ENCODE measurements at places on chromosomes 6 and 20.

- no peak for DNase-seq
These were observed 21.1 kb upstream of the AIG1 start for GRCh38 chr6:143039548-143039947.

DNA sequence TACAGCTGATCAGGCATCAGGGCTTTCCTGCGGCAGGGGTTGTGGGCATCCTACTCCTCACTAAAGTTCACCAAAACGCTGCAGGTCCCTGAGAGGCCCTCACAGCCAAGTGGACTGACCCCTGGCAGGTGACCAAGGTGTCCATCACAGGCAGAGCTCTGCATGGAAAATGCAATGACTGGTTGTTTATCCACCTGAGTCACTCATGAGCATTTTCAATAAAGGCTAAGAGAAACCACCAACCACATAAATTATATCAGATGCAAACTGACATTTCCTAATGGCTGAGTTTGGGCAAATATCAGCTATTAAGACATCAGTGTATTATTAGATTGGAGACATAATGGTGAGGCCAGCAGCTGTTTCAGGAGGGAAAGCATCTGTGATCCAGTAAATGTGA lies 152.7 kb upstream of the SYNDIG1 start:
- no peak for DNase-seq

GRCh38 chr20:33654680-33655161 lies 7.4 kb upstream of the C20orf144 start:
- no peak for DNase-seq

- no peak for DNase-seq
These were observed 215.6 kb upstream of the HEY2 start for GRCh38 chr6:125533710-125534397.

DNA sequence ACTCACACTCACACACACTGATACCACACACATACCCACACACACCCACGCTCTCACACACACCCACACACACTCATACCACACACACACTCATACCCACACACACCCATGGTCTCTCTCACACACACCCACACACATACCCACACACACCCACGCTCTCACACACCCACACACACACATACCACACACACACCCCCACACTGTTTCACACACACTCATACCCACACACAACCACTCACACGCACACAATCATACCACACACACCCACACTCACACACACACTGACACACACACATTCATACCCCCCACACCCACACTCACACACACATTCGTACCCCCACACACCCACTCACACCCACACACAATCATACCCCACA lies 158.1 kb downstream of the SMOC2 start:
- DNase-seq: no peak

- DNase-seq: no peak
These were observed 27.5 kb upstream of the DACT2 start for GRCh38 chr6:168347053-168347452.

- no peak for DNase-seq
These were observed 5.6 kb upstream of the TREML4 start for GRCh38 chr6:41222513-41222912.

GRCh38 chr6:154632119-154632518 lies 101.1 kb upstream of the SCAF8 start:
- DNase-seq: no peak

DNA sequence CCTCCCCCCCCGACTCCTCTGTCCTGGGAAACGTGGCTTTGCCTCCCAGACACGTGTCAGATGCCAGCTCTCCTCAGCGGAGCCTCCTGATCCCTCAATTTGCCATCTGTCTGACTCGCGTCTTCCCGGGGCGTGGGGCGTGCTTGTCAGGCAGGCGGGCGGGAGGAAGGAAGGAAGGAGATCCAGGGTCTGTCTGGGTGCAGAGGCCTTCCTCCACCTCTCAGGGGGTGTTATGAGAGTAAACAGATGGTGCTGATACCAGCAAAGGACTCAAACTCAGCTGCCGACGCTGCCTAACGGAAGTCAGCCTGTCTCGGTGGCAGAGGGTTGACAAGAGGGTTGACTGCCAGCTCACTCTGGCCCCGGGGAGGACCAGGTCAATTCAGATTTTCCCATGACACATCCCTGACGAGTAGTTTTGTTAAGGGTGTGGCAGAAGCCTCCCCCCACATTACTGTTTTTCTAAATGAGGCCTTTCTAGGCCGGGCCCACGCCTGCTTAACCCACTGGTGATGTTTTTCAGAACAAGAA lies 17.0 kb downstream of the UQCC2 start:
- DNase-seq: peak; percentile 59

- no peak for DNase-seq
These were observed 46.3 kb downstream of the NRN1 start for GRCh38 chr6:5960456-5960855.

- DNase-seq: no peak
These were observed 9.7 kb upstream of the IBTK start for GRCh38 chr6:82257088-82257774.

DNA sequence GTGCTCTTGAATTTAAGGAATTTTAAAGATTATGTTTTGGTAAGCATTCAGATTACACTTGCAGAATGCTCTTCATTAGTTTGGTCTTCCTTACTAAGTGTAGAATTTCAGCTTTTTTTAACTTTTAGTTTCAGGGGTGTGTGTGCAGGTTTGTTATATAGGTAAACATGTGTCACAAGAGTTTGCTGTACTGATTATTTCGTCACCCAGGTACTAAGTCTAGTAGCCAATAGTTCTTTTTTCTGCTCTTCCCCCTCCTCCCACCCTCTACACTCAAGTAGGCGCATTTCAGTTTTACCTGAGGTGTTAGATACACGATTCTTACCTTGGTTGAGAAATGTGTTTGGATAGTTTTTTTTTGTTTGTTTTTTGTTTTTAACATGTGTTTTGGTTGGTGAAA lies 68.3 kb downstream of the AFG1L start:
- no peak for DNase-seq

DNA sequence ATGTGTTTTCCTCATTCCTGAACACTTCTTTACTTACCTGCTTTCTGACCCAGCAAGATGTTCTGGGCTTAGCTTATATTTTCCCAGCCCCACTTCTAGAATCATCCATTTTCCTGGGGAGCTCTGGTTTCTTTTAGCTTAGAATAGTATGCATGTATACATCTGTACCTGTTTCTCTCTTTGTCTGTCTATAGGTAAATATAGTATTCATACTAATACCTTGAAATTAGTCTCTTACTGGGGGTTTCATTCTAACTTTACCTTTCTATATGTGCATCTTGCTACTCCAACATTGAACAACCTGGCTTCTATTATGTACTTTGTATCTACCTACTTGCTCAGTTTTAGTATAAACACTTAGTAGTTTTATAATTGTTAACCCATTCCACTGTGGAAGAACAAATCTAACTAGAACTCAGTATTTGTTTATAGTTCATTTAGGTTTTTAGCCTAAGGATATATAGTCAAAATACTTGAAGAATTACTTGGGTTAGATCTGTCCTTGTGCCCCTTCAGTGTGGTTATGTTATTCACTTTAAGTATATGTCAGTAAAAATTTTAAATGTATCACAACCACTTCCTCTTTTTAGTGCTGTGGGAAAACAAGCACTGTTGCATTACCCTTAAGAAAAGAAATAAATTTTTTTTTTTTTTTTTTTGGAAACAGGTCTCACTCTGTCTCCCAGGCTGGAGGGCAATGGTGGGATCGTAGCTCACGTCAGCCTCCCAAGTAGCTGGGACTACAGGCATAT lies 54.0 kb downstream of the ASXL1 start:
- no peak for DNase-seq

DNA sequence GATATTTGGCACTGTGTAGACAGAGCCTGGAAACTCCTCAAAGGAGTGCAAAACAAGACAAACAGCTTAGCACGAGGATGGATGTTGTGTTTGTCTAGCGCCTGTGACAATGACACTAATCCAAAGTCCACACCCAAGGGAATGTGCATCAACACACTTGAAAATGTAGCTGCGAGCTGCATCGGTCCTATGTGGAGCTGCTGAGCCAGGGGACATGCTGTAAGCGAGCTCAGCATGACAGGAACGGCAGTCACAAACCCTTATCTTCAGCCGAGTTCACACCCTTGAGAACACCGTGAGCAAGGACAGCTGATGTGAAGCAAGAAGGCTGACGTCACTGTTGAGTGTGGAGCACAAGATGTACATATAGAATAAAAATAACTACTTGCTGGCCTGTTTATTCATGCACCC lies 684.3 kb downstream of the QKI start:
- DNase-seq: no peak

DNA sequence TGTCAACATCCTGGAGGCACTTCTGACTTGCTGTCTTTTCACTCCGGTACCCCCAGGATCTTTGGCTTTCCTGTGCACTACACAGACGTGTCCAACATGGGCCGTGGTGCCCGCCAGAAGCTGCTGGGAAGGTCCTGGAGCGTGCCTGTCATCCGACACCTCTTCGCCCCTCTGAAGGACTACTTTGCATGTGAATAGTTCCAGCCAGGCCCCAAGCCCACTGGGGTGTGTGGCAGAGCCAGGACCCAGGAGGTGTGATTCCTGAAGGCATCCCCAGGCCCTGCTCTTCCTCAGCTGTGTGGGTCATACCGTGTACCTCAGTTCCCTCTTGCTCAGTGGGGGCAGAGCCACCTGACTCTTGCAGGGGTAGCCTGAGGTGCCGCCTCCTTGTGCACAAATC lies 12.0 kb upstream of the MAPRE1 start:
- no peak for DNase-seq

DNA sequence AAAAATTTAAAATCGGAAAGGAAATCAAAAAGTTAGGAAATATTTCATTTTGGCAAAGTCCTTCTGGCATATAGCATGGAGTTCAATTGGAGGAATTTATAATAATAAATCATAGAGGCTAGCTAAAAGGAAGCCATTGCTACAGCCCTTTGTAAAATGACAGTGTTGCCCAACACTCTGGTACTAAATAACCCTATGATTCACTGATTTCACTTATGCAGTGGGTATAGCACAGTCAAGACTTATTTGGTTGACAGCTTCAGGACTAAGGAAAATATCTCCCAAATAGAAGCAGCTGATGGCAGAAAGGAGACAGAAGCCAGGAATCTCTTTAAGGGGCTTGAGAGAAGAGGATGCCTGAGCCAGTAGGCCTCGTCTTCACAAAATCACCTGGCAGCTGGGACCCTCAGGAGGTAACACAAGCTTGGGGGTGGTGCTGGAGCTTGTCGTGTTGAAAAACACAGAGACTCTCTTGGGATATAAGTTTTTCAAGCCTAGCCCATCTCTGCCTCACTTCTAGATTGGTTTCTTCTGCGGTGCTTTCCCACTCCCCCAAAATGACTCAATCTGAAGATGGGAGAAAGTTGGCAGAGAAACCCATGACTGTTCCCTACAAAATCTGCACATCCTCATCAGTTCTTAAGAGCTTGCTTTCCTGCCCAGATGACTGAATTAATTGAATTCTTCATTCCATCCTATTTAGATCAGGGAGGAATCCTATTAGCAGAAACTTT lies 38.4 kb upstream of the EYA4 start:
- DNase-seq: no peak

DNA sequence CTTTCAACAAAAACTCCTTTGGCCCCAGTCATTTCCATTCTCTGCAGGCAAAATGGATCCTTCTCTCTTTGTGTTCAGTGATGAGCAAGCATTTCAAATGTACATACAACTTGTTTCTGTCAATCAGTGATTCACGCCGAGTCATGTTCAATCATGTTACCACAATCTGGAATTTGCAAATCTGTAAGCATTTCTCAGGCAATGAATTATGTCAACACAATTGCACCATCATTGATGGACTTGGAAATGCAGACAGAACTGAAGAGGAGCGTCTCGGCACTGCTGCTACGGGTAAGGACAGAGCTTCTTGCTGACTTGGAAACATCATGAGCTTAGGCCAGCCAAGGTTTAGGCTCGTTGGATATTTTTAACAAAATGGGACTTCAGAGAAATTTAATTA lies 132.8 kb upstream of the AGPAT4 start:
- DNase-seq: no peak

GRCh38 chr6:51118792-51119191 lies 300.1 kb downstream of the TFAP2B start:
- no peak for DNase-seq

DNA sequence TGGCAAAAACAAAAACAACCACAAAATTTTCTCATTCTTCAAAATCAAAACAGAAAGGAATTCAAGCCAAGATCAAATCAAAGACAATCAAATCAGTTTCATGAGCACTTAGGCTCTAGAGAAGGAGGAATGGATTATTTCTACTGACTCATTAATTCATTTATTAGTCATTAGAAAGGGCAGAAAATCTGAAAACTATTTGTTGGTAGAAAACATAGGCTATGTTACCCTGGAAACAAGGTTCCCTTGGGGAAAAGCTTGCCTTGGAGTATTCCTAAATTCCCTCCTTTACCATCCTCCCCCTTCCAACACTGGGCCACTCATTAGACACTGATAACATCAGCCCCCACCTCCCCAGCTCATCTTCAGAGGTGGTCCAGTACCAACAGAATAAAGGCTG lies 17.5 kb downstream of the KIF16B start:
- no peak for DNase-seq

- DNase-seq: no peak
These were observed 24.6 kb upstream of the C20orf204 start for GRCh38 chr20:64011366-64011779.

DNA sequence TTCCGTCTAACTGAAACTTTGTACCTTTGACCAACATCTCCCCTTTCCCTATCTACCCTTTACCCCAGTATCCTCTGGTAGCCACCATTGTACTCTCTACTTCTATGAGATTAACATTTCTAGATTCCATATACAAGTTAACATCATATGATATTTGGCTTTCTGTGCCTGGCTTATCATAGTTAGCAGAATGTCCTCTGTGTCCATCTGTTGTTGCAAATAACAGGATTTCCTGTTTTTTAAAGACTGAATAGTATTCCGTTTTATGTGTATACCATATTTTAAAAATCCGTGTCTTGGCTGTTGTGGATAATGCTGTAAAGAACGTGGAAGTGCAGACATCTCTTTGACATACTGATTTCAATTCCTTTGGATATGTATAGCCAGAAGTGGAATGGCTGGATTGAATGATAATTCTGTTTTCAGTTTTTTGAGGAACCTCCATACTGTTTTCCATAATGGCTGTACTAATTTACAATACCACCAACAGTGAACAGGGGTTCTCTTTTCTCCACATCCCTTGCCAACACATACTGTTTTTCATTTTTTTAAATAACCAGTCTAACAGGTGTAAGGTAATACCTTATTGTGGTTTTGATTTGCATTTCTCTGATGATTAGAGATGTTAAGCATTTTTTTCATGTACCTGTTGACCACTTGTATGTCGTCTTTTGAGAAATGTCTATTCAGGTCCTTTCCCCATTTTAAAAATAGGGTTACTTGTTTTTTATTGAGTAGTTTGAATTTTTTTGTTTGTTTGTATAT lies 53.8 kb downstream of the CDC5L start:
- DNase-seq: no peak

- DNase-seq: no peak
These were observed 68.5 kb downstream of the MRPL14 start for GRCh38 chr6:44058617-44059358.

DNA sequence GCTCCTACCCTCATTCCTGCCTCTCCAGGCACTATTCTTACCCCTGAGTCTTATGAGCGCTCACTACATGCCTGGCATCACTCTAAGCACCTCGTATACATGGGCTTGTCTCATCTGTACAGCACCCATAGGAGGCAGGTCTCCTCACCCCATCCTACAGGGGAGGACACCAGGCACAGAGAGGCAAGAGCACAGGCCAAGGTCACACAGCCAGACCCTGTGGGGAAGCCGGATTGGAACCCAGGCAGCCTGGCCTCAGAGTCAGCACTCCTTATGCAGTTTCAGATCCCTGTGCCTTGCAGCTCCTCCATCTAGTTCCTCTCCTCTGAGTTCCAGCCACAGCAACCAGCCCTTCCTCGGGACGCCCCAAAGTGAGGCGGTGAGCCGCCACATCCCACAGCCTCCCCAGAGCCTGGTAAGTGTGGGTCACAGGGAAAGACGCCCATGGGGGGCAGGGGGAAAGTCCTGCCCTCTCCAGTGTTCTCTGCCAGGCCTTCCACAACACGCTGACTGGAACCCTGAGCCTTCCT lies 103.3 kb downstream of the NFATC2 start:
- no peak for DNase-seq

Data from activated CD4-positive, alpha-beta T cell treated with anti-CD3 and anti-CD28 coated beads for 24 hours (primary cell).